Adrenal gland (tissue), 19 donors: ENCODE measurements at places on chromosomes 16 and 17. TPM values are rescaled to one million over a fixed set of nuclear protein-coding genes. Genes with fewer than 3 reads are reported as not detected.

The MTMR4 gene
- 85.2 TPM for total RNA-seq

- DNase-seq: no peak
These were observed 12.9 kb downstream of the IL21R start for GRCh38 chr16:27414788-27415431.

DNA sequence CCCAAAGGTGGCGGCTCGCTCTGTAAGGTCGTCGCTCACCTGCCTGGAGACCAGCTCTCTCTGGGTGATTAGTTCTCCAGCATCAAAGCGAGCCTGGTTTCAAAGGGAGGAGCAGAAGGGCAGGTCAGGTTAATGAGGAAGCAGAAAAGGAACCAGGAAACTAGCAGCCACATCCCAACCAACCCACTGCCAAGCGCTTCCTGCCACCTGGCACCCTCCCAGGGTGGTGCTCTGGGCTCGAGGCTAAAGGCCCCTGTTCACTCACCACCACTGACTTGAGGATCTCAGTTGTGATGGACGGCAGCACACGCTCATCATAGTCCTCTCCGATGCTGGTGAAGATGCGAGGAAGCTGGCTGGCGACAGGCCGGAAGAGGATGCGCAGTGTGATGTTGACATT, 5.6 kb downstream of the PHB1 start:
- DNase-seq: no peak

The GPR179 gene
- under 0.01 TPM for total RNA-seq

The ADPRM gene
- total RNA-seq: 6.5 TPM

- DNase-seq: no peak
These were observed 121.1 kb downstream of the CYLD start for GRCh38 chr16:50862818-50863643.
